ENCODE measurements at places on chromosomes 4 and X. TPM values are rescaled to one million over a fixed set of nuclear protein-coding genes. Genes with fewer than 3 reads are reported as not detected.
A peak's percentile ranks its signal among the peaks of the same experiment; 100 is the strongest.

Gene YY2
- total RNA-seq, result 1.8 TPM

- H3K4me1 ChIP-seq, result no peaks in the 10 kb centered on the region
- no peak overlapping the region for H3K4me3 ChIP-seq
- no peaks in the 10 kb centered on the region for H3K27me3 ChIP-seq
- DNase-seq, result no peak
These were observed 286.1 kb upstream of the MAD2L1 start for GRCh38 chr4:120352739-120353138.

GRCh38 chr4:146739182-146739581 lies 100.5 kb downstream of the POU4F2 start:
- DNase-seq, result no peak
- no peaks in the 10 kb centered on the region for H3K36me3 ChIP-seq
- H3K27me3 ChIP-seq, result no peaks in the 10 kb centered on the region
- H3K4me3 ChIP-seq, result no peak overlapping the region

Gene CXCL5
- 9.2 TPM for total RNA-seq

Gene REPS2
- total RNA-seq, result 3.7 TPM

DNA sequence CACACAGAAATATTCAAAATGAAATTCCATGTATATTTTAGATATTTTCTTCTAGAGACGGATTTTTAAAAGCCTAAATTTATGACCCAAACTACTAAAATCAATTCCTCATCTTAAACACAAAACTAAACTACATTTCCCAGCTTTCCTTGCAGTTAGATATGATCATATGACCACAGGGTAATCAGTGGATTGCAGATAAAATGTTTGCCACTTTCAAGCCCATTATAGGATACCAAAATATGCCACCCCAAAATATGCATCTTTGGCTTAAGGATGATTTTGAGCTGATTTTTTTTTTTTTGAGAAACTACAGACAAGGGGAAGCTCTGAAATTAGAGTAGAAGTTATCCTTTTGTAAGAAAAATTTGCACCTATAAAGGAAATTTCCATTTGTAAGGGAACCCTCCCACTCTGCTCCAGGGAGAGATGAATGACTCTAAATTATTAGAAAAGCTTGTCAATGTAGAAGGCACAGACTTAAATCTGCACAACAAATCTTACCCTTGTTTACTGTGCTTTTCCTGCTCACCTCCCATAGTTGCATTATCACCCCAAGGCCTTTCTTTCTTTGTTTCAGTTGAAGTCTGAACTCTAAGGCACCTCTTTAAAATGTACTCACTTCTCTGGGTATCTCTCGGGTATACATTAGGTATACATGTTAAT lies 503.0 kb downstream of the PDHA2 start:
- no peaks in the 10 kb centered on the region for H3K27me3 ChIP-seq
- no peak for DNase-seq
- peak overlapping the region; percentile 19 for H3K4me3 ChIP-seq
- no peaks in the 10 kb centered on the region for H3K4me1 ChIP-seq
- H3K27ac ChIP-seq, result peak overlapping the region; percentile 50

Gene GALNTL6
- not detected for total RNA-seq

Gene GABRB1
- total RNA-seq, result not detected

Gene ADH7
- not detected for total RNA-seq

DNA sequence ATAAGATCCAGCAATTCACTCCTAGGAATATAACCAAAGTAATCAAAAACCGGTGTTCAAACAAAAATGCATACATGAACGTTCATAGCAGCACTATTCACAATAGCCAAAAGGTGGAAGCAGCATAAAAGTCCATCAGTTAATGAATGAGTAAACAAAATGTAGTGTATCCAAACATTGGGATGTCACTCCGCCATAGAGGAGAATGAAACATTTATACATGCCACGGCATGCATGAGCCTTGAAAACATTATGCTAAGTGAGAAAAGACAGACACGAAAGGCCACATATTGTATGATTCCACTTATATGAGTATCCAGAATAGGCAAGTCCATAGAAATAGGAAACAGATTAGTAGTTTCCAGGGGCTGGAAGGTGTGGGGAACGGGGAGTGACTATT lies 11.0 kb upstream of the PDLIM3 start:
- H3K4me3 ChIP-seq, result no peak overlapping the region
- H3K36me3 ChIP-seq, result no peaks in the 10 kb centered on the region
- H3K4me1 ChIP-seq, result no peaks in the 10 kb centered on the region
- H3K27ac ChIP-seq, result no peak overlapping the region

GRCh38 chrX:112834031-112834845 lies 6.4 kb downstream of the AMOT start:
- no peak overlapping the region for H3K4me3 ChIP-seq
- DNase-seq, result no peak
- H3K27ac ChIP-seq, result no peak overlapping the region
- H3K36me3 ChIP-seq, result no peaks in the 10 kb centered on the region

Gene OGT
- total RNA-seq, result 108 TPM

- no peaks in the 10 kb centered on the region for H3K27me3 ChIP-seq
- H3K36me3 ChIP-seq, result peaks cover 4% of the 10 kb centered on the region
- no peaks in the 10 kb centered on the region for H3K4me1 ChIP-seq
- DNase-seq, result peak; percentile 92
These were observed at the start of gene NAP1L3 for GRCh38 chrX:93673056-93673868. NAP1L3 (minus strand) TSS chrX:93673578; CDS start chrX:93673304, 274 bp downstream.

DNA sequence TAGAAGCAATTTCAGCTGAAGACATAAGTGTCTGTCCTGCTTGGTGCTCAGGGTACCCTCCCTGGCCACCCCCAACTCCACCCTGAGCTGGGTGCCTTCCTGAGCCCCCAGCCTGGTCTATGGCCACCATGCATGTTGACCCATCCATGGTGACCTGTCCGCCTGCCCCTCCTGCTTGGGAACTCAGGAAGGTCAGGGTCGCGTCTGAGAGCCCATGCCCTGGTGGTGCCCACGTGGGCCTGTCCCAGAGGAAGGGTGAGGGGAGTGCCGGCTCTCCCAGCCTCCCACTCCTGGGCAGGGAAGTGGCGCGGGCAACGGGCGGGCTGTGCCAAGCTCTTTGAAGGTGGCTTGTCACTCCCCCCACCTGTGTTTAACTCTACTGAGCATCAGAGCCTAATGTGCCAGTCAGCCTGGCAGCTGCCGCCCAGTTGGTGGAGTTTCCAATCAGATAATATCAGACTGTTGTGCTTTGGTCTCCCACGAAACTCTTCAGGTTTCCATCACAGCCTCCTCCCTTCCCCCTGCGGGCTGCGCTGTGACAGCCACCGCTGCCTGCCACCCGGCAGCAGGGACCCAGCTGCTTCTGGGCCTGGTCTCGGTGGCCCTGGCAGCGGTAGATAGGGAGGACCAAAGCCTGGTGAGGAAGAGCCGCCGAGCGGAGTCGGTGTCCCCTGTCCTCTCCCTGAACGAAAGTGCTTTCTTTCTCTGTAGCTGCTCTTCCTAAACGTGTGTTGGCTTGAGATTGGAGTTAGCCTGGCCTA lies 4.8 kb downstream of the SH3BP2 start:
- 0 out of 3 replicates have a peak, but pooled peaks cover 2% of the 10 kb centered on the region for H3K36me3 ChIP-seq
- no peaks in the 10 kb centered on the region for H3K4me1 ChIP-seq
- H3K27ac ChIP-seq, result no peak overlapping the region
- no peak overlapping the region for H3K4me3 ChIP-seq
- H3K27me3 ChIP-seq, result no peaks in the 10 kb centered on the region
- DNase-seq, result no peak

GRCh38 chrX:7083468-7084396 lies 63.8 kb upstream of the STS start:
- no peak overlapping the region for H3K4me3 ChIP-seq
- DNase-seq, result no peak
- H3K27ac ChIP-seq, result no peak overlapping the region
- no peaks in the 10 kb centered on the region for H3K4me1 ChIP-seq
- H3K36me3 ChIP-seq, result peaks cover 3% of the 10 kb centered on the region

DNA sequence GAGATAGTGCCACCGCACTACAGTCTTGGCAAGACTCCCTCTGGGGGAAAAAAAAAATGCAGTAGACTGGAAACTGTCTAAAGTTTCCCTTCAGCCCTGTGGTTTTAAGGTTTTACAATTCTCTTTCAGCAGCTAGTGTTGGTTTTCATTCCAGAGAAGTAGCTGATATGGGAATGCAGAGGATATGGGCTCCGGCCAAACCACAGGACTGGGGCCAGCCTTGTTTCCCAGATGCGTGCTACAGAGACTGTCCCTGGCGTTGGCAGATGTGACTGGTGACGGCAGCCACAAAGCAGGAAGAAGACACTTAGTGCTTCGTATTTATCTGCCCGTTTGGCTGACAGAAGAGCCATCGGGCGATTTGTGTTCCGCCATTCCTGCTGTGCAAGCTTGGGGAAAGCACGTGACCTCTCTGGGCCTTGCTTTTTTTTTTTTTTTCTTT lies 43.2 kb downstream of the ZBTB49 start:
- H3K4me3 ChIP-seq, result no peak overlapping the region
- no peaks in the 10 kb centered on the region for H3K27me3 ChIP-seq
- no peak for DNase-seq
- no peaks in the 10 kb centered on the region for H3K36me3 ChIP-seq
- H3K27ac ChIP-seq, result no peak overlapping the region
- H3K4me1 ChIP-seq, result no peaks in the 10 kb centered on the region

DNA sequence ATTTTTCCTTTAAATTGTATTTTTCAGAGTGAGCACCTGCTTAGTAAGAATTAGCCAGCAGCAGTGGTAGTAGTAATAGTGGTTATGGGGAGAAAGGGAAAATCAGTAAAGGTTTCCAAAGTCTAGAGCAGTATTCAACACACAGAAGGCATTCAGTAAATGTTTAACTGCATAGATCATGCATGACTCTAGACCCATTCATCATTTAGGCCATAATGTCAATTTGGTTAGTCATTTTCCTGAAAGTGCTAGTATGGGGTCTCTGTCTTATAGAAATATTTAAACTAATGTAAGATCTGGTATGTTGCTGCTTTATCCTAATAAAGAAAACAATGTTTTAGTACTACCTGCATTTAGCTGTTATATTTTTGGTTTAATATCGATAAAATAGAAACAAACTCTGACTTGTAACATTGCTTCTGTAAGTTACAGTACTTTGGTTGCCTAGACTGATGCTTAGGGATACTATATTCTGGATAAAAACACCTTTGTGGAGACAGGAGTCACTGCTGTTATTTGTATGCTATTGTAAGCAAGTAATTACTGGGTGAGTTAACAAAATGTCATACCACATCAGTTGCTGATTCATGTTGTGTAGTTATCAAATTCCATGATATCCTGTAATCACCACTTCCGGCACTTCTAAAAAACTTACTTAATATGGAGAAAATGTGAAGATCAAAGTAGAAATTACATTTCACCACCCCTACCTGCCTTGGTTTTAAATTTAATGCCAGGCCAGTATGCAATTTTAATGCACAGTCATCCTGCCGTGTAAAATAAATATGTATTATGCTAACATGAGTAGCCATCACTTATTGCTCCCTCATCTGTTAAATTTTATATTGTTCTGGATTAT lies 115.8 kb upstream of the BMPR1B start:
- DNase-seq, result no peak
- no peaks in the 10 kb centered on the region for H3K36me3 ChIP-seq
- H3K27ac ChIP-seq, result no peak overlapping the region

DNA sequence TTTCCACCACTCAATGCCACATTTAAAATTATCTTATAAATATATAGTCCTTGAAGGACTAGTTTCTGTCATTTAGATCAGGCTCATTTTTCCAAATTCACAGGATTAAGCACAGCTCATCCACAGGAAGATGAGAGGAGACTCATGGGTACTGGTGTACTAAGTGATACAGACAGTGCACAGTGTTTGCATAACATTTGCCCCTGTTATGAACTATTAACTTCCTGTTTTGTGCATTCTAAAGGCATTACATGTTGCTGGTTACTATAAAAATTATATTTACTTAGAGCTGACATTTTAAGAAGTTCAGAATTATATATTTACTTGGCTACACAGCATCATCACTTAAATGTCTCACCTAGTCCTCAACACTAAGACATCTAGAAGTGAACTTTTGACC lies 772.0 kb downstream of the TECRL start:
- no peaks in the 10 kb centered on the region for H3K27me3 ChIP-seq
- no peaks in the 10 kb centered on the region for H3K4me1 ChIP-seq
- no peaks in the 10 kb centered on the region for H3K36me3 ChIP-seq

Gene PWWP3B
- 0.26 TPM for total RNA-seq

Gene ARHGEF9
- total RNA-seq, result 26.4 TPM

DNA sequence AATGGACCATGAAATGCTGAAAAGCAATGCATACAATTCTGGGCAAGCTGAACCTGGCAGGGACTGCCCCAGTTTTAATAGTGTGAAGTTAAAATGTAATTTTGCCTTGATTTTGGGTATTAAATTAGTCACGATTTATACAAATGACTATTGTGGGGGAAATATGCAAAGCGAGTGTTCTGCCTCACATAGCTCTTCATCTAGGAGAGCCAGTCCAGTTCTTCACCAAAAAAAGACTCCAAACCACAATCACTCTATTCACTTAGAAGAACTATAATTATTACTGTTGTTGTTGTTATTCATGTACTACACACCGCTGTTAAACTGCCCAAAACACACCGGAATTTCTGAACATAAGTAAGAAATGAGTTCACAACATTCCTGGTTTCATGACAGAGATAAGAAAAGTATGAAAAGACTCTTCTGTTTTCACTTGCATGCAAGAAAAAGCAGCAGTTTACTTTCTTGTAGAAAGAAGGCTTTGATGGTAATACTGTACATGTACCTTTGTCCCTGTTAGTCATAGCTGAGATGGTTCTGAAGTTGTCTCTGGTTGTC lies 101.9 kb downstream of the QRFPR start:
- no peak overlapping the region for H3K27ac ChIP-seq
- no peaks in the 10 kb centered on the region for H3K36me3 ChIP-seq
- H3K27me3 ChIP-seq, result no peaks in the 10 kb centered on the region
- H3K4me3 ChIP-seq, result no peak overlapping the region
- no peak for DNase-seq
- H3K4me1 ChIP-seq, result no peaks in the 10 kb centered on the region

DNA sequence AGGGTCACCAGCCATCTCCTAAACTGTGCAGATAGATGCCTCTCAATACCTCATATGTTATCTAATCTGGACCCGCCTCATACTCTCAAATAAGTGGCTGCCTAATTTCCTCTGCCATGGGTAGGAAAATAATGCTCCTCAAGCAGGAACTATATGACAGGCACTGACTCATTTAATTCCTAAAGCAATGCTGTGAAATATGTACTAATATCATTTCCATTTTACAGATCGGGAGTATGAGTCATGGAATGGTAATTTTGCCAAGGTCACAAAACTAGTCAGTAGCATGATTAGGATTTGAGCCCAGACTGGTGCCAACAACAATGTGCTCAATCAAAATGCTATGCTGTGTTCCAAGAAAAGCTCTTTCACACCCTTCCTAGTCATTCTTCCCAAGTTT lies 3.0 kb upstream of the NXT2 start:
- H3K27me3 ChIP-seq, result peaks cover 3% of the 10 kb centered on the region
- H3K36me3 ChIP-seq, result no peaks in the 10 kb centered on the region
- no peak overlapping the region for H3K4me3 ChIP-seq
- DNase-seq, result no peak
- H3K27ac ChIP-seq, result no peak overlapping the region

Gene GRSF1
- 103 TPM for total RNA-seq

DNA sequence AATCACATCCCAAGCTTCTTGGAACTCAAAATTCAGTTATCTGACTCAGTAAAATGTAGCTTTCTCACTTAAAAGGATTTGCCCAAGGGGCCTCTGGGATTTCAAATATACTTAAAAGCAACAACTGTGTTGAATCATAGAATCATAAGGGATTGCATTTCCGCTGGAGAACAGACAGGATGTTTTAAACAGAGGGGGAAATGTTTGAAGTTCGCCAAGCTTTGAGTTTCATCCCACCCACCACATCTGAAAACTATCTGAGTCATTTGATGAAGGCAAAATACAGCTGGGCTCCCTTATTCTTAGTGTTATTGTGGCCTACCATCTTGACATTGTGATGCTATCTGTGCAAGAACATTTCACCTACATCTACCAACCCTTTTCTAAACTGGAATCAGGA lies 73.5 kb downstream of the PPP1R2C start:
- H3K4me3 ChIP-seq, result no peak overlapping the region
- H3K4me1 ChIP-seq, result no peaks in the 10 kb centered on the region
- no peaks in the 10 kb centered on the region for H3K27me3 ChIP-seq
- H3K27ac ChIP-seq, result no peak overlapping the region
- peaks cover 2% of the 10 kb centered on the region for H3K36me3 ChIP-seq
- DNase-seq, result no peak

Gene BGN
- total RNA-seq, result 1.2 TPM

Data from H9 (cell line).